Amniotic stem cell (primary cell): ENCODE measurements at places on chromosomes 3 and 15.

DNA sequence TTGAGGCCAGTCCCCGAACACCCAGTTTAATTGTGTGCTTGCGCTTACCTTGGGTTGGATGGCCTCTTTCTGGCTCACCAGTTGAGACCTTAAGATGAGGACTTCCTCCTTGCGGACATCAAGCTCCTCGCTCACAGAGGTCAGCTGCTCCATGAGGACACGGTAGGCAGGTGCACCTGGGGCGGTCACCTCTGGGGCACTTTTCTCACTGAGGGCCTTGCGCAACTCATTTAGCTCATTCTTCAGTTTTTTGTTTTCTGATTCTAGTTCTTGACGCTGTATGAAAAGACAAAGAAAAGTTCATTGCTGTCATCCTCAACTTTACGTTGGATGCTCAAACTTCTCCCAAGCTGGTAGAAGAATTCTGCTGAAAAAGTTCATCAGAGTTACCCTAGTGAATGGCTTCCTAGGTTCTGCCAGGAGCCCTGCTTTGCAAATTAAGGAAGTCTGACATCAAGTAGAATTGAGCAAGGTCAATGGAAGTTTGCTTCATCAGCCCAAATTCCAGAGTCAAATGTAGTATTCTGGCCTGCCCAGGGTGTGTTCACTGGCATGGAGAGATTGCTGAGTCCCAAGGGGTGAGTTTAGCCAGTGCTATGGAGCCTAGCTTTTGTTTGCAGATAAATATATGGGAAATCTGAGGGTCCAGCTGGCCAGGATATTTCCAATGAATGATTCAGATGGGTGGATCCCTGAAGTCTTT lies 55.8 kb upstream of the MYO5C start:
- DNase-seq = no peak

GRCh38 chr15:58434334-58434875 lies 2.6 kb downstream of the LIPC start:
- DNase-seq = no peak

DNA sequence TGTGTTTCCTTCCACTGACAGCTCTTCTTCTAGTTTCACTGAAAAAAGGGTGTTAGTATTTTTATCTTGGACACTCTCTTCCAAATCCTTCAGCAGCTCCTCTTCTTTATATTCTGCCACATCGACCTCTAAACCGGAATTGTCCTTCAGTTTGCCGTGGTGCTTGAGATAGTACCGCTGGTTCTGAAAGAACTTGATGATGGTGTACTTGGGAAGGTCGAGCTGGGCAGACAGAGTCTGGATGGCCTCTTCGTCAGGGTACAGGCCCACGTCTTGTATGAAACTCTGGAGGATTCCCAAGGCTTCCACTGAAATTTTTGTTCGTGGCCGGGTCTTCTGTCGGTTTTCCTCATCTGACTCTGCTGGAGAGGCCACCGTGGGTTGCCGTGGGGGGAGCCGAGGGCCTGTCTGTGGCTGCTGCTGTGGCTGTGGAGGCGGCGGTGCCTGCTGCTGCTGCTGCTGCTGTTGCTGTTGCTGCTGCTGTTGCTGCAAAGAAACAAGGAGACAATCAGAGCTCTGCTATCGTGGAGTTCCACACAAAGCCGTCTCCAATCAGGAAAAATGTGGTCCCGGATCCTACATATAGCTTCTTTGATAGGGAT lies 75.8 kb downstream of the SATB1 start:
- DNase-seq = no peak

GRCh38 chr3:146801492-146801891 lies 196.3 kb upstream of the PLSCR5 start:
- no peak for DNase-seq

- no peak for DNase-seq
These were observed 7.0 kb downstream of the RTP3 start for GRCh38 chr3:46504789-46505188.

GRCh38 chr3:117243657-117244056 lies 534.1 kb downstream of the TUSC7 start:
- DNase-seq = no peak

- peak; percentile 67 for DNase-seq
These were observed 198.9 kb upstream of the LPP start for GRCh38 chr3:187954873-187955586.

DNA sequence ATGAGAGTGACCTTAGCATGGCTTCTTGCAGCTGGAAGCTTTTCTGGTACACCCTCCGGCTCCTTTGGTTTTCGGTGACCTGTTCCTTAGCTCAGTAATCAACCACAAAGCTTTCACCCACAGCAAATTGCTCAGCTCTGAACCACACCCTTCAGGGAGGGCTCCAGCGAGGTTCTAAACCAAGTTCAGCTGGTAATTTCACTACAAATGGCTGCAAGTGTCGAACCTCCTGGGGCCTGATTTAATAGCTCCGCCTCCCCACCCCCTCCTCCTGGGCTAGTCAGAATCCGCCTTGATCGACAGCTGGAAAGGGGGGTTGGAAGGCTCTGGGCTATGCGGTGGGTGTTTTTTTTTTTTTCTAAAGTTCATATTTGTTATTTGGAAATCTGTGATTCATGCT lies 150.9 kb upstream of the MCTP2 start:
- DNase-seq = no peak

DNA sequence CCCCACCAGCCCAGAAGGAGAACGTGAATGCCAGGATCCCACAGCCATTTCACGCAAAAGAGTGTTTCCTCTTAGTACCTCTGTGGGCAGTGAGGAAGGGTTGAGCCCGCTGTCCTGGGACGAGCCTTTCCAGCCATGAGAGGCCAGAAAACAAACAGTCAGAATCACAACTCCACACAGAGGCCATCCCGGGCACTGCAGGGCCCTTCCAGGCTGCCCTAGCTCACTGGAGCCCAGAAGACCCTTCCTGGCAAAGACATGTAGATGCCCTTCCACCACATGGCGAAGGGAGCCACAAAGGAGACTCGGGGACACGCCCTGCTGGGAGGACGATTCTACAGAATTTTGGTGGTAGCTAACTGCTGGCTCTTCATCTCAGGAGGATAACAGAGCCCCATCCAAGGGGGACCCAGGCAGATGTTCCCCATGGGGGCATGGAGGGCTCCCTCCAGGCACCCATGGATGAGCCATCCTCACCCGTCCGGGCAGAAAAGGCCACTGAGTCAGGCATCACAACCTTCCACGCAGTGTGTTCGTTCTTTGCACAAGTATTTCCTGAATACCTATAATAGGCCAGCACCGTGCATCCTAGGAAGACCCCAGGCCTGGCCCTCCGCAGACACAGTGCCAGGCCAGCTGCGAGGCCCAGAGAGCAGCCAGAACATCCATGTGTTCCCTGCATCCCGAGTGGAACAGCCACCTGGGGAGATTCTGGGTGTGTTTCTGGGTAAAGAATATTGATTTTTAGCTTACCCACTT lies 47.2 kb downstream of the SLC12A8 start:
- no peak for DNase-seq

- DNase-seq = no peak
These were observed 78.9 kb downstream of the FAM81A start for GRCh38 chr15:59516655-59517461.

DNA sequence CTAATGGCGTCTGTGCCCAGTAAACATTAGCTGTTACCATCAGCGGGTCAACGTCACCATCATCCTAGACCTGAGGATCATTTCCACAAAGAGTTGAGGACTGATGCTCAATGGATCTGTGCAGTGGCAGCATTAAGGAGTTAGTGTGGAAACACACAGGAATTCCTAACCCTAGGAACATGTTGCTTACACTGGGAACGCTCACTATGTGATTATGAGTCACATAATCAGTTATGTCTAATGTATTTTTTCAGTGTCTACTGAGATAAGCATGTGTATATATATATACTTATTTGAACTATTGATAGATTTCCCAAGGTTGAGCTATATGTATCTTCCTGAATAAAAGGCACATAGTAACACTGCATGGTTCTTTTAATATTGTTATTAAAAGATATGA lies 19.0 kb downstream of the ARNT2 start:
- DNase-seq = no peak

- DNase-seq = no peak
These were observed 194.7 kb downstream of the DTWD1 start for GRCh38 chr15:49815526-49815925.

DNA sequence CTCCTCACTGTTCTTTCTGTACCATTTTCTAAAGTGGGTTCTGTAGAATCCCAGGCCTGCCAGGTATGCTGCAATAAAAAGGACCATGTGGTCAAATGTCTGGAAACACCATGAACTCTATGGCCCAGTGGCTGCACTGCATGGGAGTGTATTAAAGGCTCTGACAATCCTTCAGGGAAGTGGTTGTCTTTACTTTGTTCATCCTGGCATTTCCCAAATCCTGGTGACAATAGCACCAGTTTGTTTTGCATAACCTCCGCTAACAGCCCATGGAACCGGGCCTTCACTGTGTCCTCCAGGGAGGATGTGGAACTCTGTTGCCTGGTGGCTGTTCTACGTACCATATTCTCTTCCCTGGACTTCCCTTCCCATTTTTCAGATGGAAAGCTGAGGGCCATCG lies 11.2 kb upstream of the DUSP7 start:
- no peak for DNase-seq

GRCh38 chr15:41493902-41494189 lies 172 bp downstream of the ITPKA start:
- DNase-seq = no peak

GRCh38 chr15:80588801-80589200 lies 106.3 kb upstream of the ABHD17C start:
- DNase-seq = peak; percentile 83

DNA sequence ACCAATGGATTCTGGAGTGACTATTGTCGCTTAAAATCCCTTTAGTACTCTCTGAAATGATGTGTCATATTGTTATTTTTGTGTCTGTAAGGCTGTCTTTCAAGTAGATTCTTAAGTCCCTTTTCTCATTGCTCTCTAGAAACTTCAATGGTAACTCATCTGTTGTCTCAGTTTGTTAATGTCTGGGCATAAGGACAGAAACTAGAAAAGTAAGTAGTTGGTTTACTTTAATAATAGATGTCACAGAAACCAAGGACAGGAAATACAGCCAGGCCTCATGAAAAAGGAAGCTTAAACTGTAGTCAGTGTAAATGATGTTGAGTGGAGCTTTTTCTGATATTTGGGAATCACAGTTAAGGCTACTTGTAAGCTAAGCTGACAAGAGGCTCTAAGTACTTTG lies 730.2 kb upstream of the DPPA4 start:
- no peak for DNase-seq

DNA sequence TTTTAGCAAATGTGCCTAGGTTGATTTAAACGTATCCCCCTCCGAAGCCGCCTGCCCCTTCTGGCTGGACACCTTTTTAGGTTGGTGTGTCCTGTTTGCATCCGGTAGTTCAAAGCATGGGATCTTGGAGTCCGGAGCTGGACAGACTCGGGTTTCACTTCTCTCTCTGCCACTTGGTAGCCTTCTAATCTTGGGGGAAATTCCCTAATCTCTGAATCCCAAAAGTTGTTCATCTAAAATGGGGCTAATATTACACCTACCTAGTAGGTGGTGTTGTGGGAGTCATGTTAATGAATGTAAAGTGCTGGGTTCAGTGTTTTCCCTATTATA lies 760 bp downstream of the FANCI start:
- no peak for DNase-seq

GRCh38 chr3:45947361-45947760 lies 4.1 kb downstream of the CXCR6 start:
- DNase-seq = no peak

- DNase-seq = no peak
These were observed 483.2 kb upstream of the TBL1XR1 start for GRCh38 chr3:177680472-177680821.

GRCh38 chr3:56488812-56489600 lies 20.7 kb upstream of the ERC2 start:
- DNase-seq = no peak

GRCh38 chr15:92069308-92070250 lies 216.1 kb downstream of the SLCO3A1 start:
- DNase-seq = peak; percentile 54

DNA sequence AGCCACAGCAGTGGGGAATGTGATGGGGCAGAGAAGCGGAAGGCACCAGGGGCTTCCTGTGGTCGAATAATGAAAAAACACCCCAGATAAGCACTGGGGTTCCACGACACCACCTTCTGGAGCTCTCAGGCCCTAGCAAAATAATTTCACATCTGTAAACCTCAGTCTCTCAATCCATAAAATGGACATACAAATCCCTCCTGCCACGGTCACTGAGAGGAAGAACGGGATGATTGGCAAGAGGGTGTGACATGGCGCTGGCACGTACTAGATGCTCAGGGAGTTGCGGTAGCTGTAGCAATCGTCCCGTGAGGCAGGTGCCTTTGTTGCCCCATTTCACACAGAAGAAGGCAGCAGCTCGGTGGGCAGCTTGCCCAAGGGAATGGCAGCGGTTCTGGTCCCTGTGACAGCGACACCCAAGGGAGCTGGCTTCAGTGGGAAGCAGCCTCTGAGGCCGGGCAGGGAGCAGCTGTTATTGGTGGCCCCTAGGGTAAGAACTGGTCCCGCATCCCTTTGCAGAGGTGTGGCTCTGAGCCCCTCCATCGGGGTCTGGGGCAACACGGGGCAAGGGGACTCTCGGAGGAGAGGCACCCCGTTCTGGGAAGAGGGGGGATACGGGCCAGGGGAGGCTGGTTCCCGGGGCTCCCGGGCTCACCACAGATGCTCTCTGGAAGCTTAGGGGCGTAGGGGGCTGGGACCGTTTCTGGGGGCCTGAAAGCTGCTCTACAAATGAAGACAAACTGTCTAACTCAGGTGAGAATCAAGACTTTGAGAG lies 114.0 kb upstream of the ALDH1A3 start:
- no peak for DNase-seq

- no peak for DNase-seq
These were observed 71.3 kb downstream of the CNTN6 start for GRCh38 chr3:1164101-1164500.

DNA sequence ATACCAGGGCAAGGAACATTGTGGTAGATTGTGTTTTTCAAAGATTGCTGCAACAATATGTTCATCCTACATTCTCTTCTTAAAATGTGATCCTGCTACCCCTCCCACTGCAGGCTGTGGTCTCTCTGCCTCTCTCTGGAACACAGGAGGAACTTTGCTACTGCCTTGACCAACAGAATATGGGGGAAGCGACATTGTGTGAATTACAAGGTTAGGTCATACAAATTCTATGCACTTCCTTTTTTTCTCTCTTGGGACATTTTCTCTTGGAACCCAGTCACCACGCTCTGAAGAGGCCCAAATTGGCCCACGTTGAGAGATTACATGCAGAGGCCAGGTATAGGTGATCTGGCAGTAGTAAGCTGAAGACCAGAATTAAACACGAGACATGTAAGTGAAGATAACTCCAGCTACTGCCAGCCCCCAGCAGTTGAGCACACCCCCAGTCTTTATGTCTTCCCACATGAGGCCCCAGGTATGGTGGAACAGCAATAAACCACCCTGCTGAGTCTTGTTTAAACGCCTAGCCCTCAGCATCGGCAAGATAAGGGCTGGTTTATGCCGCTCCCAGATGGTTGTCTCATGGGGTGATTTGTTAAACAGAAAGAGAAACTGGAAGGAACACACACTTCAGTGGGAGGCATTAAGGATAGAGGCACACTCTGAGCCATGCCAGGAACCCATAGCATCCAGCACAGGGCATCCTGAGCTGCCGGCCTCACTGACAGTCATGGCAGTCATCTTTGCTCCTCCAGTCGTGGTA lies 59.9 kb downstream of the FAM43A start:
- no peak for DNase-seq

- peak; percentile 8 for DNase-seq
These were observed 223.6 kb upstream of the PDZRN3 start for GRCh38 chr3:73848173-73848906.
